ENCODE measurements at places on chromosomes 4 and X.

GRCh38 chr4:90226734-90227133 is 99.5 kb downstream of the CCSER1 start:
- DNase-seq = no peak

GRCh38 chr4:127307996-127308395 is 324.8 kb upstream of the INTU start:
- no peak for DNase-seq

GRCh38 chr4:87180767-87181166 is 39.7 kb downstream of the KLHL8 start:
- DNase-seq = no peak

DNA sequence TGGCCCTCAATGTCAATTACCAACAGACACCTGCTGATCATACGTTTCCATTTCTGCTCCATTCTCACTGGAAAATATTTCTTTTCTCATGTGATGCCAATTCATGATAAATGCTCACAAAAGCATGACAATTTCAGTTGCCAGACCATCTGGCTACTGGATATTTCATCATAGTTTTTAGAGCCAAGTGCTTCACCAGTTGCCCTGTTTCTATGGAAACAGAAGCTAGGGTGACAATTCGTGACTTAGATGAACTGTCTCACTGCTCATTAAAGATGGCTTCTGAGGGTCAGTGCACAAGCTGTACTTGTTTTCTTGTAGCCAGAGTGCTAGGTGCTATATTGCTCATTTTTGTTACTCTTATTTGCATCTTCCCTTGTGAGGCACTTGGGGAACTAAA is 184.9 kb downstream of the COMMD8 start:
- DNase-seq = no peak

DNA sequence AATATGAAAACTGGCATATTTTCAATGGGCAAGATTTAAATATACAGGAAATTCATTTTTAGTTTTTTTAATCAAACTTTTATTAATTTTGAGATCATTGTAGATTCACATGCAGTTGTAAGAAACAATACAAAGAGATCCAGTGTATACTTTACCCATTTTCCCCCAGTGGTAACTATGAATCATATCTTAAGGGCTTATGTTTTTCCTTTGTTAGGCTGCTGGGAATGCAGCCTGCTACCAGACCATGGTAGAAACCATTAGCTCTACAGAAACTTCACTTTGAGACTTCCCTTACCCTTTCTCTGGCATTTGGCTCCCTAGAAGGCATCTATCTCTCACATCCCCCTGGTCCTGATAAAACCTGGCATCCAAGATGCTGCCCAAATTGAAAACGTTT is 147.6 kb upstream of the EOLA2 start:
- no peak for DNase-seq

DNA sequence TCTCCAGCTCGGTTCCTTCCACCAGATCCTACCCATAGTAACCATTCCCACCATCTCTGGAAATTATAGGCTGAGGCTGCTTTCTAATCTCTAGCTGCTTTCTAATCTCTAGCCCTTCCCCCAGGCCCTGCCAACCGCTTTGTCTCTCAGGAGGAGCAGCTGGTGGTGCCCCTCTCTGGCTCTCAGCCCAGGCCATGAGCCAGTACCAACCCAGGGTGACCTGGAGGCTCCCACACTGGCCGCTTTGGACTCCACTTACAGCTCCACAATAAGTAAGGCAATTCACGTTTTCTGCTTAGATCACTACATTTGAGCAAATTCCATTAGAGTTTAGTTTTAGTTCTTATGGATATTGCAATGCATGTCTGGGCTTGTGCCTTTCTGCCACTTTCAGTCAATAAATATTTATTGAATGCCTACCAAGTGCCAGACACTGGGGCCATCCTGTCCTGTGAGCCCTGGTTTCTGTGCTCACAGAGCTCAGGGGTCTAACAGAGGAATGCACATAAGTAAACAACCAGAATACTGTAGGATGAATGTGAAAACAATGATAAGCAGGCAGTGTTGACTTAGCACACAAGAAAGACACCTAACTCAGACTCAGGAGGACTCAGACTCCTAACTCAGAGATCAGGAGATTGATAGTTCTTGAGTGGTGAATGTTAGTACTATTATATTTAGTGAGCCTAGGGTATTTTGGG is 38.9 kb downstream of the SMC1A start:
- DNase-seq = no peak

DNA sequence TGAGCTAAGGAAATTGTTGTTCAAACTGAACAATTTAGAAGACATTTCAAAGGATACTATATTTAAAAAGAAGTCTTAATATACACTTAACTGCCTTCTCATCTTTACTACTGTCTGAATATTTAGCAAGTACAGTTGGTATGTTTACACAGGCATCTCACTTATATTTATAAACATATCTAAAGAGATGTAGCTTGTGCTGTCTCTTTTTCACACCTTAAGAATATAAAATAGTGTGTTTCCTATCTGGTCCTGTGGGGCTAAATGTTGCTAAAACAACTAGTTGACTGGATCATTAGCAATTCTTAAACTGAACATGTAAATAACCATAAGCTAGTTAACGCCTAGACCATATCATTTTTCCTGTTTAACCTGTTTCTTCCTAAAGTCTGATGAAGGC is 336.3 kb downstream of the PPP3CA start:
- no peak for DNase-seq
